Kasumi-1 (cell line): ENCODE measurements at places on chromosomes 1 and 21.
A peak's percentile ranks its signal among the peaks of the same experiment; 100 is the strongest.

- DNase-seq, result no peak
Measured at GRCh38 chr1:224259986-224260385, 70.0 kb downstream of the NVL start.

DNA sequence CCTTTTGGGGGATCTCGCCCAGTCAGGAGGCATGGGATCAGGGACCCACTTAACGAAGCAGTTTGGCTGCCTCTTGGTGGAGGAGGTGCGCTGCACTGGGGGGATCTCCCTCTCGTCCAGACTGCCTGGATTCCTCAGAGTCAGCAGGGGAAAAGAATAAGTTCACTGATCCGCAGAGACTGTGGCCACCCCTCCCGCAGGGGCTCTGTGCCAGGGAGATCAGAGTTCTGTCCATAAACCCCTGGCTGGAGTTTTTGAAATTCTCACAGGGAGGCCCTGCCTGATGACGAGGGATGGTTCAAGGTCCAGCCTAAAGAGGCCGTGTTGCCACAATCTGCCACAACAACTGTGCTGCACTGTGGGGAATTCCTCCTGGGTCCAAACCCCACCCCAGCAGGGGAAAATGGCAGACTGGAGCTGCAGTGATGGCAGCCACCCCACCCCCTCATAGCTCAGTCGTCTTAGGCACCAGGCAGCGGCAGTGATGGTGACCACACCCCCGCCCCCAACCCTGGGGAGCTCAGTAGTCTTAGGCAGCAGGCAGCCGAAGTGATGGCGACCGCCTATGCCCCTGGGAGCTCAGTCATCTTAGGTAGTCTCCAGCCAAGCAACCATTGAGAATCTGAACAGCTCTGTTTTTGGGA, 273.8 kb upstream of the USP25 start:
- no peak for DNase-seq

DNA sequence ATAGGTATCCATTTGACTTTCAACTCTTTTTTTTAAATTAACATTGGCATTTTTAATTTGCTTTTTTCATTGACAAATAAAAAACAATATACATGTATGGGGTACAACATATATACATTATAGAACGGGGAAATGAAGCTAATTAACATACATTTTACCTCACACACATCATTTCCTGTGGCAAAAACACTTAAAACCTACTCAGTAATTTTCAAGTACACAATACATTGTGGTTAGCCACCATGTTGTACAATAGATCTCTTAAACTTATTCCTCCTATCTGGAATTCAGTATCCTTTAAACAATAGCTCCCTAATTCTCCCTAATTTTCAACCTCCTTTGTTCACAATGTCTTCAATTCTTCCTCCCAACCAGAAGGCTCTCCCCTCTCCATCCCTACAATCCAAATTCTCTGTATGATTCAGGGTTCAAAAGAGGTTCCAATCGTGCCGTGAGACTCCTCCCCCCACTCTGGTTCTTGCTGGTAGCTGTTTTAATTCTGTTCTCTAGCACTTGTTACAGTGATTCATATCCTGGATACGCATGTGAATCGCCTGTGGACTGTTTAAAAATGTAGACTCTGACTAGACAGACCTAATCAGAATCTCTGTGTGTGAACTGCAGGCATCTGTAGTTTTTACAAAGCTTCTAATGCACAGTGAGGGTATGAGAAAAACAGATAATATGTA, 87.6 kb upstream of the DUSP10 start:
- DNase-seq, result peak; percentile 43

- no peak for DNase-seq
Measured at GRCh38 chr1:53305650-53306049, 22.2 kb downstream of the LRP8 start.

GRCh38 chr21:22438428-22439086, 1440.3 kb downstream of the NCAM2 start:
- DNase-seq, result no peak

DNA sequence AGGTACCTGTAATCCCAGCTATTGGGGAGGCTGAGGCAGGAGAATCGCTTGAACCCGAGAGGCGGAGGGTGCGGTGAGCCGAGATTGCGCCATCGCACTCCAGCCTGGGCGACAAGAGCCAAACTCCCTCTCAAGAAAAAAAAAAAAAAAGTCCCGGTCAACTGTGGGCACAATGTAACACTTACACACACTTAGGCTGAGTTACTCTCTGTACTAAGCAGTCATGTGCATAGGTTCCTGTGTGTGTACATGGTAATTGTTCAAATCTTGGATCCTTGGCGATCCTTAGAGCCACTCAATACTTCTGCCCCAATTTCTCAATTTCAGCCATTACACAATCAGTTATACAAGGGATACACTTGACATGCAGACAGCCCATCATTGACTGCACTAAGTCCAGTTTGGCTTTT, 11.6 kb downstream of the SDCCAG8 start:
- peak; percentile 70 for DNase-seq

GRCh38 chr1:84301004-84301784, at the start of gene SAMD13:
Gene SAMD13, plus strand, starts transcription at chr1:84301708. Its CDS starts 1,527 bp downstream, at chr1:84303235.
- peak; percentile 70 for DNase-seq

DNA sequence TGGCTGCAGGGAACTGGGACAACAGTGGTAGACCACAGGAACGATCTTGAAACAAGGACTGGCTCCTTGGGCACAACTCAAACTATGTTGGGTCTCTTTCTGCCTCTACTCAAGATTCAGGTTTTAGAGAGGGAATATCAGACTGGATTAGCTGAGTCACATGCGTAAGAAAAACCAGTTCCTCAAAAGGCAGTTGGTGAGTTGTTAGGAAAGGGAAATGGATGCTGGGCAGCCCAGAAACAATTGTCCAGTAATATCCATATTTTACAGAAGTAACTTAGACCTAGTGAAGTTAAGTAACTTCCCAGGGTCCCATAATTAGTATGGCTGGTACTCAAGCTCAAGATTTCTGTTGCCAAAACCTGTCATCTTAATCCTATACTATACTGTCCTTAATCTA, 27.0 kb upstream of the TMEM39B start:
- DNase-seq, result peak; percentile 43

- DNase-seq, result peak; percentile 31
Measured at GRCh38 chr1:41520951-41521752, 36.7 kb upstream of the EDN2 start.

- no peak for DNase-seq
Measured at GRCh38 chr1:186518822-186519381, 58.0 kb upstream of the PDC start.

DNA sequence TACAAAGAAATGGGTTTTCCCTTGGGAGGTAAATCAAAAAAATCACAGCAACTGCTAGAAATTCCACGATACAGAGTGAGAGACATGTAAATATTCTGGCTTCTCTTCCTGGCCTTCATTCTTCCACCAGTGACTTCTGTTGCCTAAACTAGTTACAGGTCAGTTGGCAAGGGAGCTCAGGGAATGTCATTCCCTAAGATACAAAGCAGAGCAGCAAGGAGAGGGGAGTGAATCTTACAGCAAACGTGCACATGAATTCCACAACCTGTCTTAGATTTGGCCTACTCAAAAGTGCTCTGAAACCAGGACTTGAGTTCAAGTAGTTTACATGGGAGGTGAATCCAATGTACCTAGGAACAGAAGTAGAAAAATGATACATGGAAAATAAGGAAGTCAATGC, 445.3 kb upstream of the LRRC7 start:
- DNase-seq, result no peak

DNA sequence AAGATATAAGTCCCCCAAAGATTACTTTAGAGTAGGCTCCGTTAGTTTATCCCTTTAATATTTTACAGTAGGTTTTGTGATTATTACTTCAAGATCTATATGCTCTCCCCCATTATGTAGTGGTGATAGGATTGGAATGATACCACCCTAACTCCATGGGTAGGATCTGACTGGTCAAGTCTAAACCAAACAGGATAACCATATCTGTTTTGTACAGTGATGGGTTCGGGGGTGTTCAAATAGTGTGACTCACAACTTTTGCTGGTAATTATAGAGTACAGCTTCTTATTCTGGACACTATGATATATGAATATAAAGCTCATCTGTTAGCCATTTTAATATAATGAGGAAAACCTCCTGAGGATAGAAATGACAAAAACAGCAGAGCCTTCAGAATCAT, 85.8 kb upstream of the GFI1 start:
- no peak for DNase-seq

- DNase-seq, result no peak
Measured at GRCh38 chr1:1358433-1359271, at the start of gene MXRA8. Gene MXRA8, minus strand, starts transcription at chr1:1358555. Its CDS starts 51 bp downstream, at chr1:1358504.

GRCh38 chr1:69288416-69288815, 279.3 kb upstream of the LRRC7 start:
- no peak for DNase-seq
